ENCODE measurements at places on chromosomes 5 and 9.
A peak's percentile ranks its signal among the peaks of the same experiment; 100 is the strongest.

DNA sequence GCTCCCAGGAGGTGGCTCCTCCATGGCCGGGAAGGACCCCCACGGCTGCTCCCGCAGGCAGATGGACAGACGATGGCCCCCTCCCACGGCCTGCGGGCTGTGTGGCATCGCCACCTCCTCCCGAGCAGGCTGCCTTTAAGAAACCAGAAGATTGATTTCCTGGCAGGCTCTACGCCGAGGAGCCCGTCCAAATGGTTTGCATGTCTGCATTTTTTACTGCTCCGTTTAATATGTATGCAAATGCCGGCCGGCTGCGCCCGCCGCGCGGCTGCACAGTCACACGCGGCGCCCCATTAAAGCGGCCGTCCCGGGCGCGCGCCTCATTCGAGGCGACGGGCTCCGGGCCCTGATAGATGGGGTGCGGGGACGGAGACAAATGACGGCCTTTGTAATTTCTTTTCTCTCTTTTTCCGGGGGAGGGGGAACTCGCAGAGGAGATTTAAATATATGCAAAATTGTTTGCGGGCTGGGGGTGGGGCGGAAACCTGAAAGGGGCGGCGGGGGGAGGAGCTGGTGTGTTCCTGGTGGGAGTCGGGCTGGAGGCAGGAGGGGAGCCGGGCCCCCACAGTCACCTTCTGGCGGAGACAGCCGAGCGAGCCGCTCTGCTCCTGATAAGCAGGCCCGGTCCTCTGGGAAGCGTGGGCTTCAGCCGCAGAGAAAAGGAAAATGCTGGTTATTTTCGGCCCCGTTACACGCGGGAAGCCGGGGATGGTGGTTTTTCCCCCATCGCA lies 158.7 kb upstream of the IER5L start:
- DNase-seq = peak; percentile 72

GRCh38 chr9:130212543-130213297 lies 40.5 kb downstream of the NCS1 start:
- DNase-seq = no peak

DNA sequence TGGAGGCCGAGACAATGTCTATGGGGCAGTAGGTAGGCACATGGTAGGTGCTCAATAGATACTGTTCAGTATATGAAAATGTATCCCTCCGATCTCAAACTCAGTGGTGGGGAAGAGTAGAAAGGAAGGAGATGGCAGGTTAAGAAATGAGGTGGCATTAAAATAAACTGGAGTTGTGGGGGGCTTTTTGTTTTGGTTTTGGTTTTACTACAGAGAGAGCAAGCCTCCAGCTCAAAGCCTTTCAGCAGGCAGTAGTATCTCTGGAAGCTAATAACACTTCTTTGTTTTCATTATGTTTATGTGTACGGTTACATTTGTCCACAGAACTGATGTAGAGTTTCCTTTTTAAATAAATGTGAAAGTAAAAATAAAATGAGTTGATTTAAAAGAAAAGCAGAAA lies 8.6 kb downstream of the MFAP3 start:
- DNase-seq = no peak

DNA sequence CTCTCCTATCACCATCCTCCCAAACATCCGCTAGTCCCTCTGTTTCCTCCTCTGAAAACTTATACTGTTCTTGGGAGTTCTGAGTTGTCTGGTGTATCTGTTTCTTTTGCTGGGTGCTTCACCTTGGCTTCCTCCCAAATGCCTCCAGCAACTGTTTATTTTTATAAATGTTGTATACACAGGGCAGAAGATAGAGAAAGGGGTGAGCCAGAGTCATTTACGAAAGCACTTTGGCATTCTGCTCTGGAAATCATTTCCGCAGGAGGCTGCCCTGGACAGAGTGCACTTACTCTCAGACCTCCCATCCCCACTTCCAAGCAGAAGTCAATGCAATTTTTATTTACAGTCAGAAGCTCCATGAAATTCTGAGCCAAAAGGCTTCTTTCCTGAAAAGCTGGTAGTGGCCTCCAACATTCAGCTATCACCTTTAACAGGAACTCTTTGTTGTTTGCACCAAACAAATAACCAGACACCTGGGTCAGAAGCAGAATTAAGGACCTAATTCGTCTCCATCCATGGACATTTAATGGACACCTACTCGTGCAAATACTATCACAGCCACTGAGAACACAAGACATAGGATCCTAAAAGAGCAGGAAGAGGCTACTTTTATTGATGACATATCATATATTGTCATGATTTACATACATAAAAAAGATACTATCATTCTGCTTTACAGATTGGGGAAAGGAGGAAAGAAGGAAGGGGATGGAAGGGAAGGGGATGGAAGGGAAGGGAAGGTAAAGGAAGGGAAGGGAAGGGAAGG lies 229.5 kb upstream of the PAPPA start:
- no peak for DNase-seq

GRCh38 chr5:4947893-4948536 lies 192.1 kb upstream of the ADAMTS16 start:
- no peak for DNase-seq

- no peak for DNase-seq
Measured at GRCh38 chr5:112316006-112316405, 103.1 kb downstream of the EPB41L4A start.

DNA sequence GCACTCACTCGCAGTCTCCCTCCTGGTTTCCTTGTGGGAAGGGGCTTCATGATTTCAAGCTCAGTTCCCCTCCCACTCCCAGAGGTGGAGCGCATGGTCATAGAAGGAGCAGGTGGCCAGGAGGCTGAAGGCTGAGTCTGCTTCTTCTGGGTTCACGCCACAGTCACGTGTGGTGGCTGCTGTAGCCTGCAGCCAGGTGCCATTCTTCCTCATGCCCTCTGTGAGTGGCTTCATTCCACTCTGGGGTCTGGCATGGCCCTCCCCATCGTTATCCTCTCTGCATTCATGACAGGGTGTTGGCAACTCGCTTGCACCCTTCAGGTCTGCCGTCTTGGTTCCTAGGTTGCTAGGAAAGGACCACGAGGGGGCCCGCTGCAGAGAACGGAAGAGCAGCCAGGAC lies 3.5 kb downstream of the MRPL41 start:
- no peak for DNase-seq

GRCh38 chr9:37969130-37969529 lies 65.2 kb upstream of the SLC25A51 start:
- no peak for DNase-seq

GRCh38 chr9:70579686-70580085 lies 165.2 kb upstream of the KLF9 start:
- no peak for DNase-seq

- no peak for DNase-seq
Measured at GRCh38 chr5:63211448-63212132, 633.0 kb downstream of the LRRC70 start.

DNA sequence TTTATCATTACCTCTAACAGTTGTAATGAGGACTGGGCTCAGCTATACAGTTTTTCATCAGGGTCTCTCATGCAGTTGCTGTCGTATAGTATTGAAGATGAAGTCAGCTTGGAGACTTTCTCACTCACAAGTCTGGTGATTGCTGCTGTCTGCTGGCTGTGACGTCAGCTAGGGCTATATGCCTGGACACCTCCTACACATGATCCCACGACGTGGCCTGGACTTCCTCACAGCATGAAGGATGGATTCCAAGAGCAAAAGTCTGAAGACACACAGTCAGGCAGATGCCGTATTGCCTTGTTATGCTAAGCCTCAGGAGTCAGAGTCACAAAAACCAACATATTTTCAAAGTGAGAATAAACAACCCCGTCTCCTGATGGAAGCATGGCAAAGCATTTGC lies 193.3 kb downstream of the LURAP1L start:
- no peak for DNase-seq

DNA sequence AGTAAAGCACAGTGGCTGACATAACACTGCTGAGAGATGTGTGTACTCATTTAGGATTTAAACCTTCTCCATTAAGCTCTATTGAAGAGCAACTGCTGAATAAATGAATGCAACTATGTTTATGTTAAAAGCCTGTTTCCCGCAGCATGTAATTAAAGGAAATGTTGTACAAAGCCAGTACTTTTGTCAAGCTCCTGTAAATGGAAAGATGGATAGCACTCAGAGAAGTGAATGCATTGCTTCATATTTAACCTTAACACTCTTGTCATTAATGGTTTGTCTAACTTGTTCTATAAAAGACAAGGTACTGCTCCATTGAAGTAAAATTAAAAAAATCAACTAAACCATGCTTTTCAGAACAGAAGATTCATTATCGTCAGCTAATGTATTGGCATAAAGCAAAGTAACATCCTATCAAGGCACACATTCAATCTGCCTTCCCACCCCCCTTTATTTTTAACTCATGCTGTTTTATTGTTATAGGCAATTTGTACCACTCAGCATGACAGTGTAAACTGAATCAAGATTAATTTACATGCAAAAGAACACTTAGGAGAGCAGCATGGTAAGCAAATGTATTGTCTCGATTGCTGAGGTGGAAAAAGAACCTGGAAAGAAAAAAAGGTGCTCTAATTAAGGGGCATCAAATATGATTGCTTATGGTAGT lies 240.9 kb upstream of the TBCA start:
- DNase-seq = no peak

- DNase-seq = no peak
Measured at GRCh38 chr5:150298701-150299451, 3.8 kb downstream of the ARSI start.

- DNase-seq = no peak
Measured at GRCh38 chr5:138289296-138289695, 14.9 kb upstream of the GFRA3 start.

GRCh38 chr5:50963971-50964745 lies 297.7 kb downstream of the PARP8 start:
- no peak for DNase-seq

DNA sequence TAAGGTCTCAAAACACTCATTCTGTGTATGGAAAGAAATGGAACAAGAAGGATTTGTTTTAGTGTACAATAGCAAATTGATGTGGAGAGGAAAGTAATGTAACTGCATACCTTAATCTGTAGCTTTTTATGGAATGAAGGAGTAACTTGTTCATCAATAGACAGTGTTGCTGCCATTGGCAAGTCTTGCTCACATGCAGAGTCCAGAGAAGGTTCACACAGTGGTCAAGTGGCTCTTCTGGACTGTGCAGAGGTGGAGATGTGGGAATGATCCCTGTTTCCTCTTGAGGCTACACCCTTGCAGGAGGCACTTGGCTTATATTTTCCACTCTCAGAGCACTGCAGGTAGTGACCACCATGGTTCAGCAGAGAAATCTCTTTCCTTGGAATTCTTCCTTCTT lies 132.9 kb upstream of the ANKH start:
- DNase-seq = no peak

- no peak for DNase-seq
Measured at GRCh38 chr9:73643379-73644013, 491.8 kb downstream of the ANXA1 start.

DNA sequence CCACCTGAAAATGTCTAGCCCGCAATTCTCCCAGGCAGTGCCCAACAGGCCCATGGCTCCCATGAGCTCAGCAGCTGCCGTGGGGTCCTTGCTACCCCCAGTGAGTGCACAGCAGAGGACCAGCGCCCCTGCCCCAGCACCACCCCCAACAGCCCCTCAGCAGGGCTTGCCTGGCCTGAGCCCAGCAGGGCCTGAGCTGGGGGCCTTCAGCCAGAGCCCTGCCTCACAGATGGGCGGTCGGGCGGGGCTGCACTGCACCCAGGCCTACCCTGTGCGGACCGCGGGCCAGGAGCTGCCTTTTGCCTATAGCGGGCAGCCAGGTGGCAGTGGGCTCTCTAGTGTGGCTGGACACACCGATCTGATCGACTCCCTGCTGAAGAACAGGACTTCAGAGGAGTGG lies 19.3 kb upstream of the LTC4S start:
- DNase-seq = no peak

DNA sequence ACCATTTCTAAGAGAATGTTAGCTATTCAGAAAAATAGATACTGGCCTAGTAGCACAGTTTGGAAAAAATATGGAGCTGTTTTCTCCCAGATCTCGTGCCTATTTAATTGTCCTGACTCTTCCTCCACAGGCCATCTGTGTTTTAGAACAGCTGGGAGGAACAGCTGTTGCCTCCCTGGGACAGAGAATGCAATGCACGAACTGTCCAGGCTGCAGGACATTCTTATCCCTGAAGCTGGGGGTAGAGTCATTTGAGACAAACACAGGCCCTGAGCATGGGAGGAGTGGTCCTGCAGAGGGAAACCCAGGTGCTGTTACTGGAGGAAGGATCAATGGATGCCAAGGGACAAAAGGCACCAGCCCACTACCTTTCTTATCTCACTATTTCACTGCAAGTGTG lies 20.9 kb upstream of the SPARC start:
- DNase-seq = no peak

All from germinal center (tissue), 1 donor.